Stimulated activated naive CD4-positive, alpha-beta T cell treated with Interleukin-2 at 50 U/mL for 16 hours (primary cell): ENCODE measurements at places on chromosomes 7 and 10.

DNA sequence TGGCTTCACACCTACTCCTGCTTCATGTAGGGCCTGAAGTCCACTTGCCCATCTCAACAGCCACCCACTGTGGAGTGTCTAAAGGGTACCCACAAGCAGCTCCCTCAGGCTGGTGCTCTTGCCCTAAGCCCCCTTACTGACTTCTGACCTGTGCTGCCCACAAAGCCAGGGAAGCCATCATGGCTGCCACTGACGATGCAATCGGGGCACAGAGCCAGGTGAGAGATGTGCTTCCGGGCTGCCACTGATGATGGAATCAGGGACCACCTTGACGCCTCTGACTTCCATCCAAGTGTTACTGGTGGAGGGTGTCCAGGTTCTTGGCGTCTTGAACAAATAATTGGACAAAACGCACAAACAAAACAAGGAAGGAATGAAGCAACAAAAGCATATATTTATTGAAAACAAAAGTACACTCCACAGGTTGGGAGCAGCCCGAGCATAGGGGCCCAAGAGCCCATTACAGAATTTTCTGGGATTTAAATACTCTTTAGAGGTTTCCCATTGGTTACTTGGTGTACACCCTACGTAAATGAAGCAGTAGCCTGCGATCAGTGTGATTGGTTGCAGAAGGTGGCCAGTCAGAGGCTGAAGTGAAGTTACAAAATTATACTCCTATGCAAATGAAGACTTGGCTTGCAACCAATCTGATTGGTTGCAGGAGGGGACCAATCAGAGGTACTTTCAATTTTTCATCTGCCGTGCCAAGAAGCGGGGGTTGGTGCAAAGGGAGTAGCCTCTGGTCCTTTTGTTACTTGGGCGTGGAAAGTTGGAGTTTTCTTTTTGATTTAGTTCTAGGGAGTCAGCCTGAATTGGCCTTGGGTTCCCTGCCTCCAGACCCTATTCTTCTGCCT is 4.5 kb downstream of the CPA2 start:
- DNase-seq, result no peak

- no peak for DNase-seq
Observed at GRCh38 chr7:138072726-138073125, 3.5 kb upstream of the AKR1D1 start.

- DNase-seq, result no peak
Observed at GRCh38 chr10:62707810-62708209, 96.7 kb upstream of the ADO start.

- DNase-seq, result no peak
Observed at GRCh38 chr7:44768628-44769371, 20.2 kb downstream of the ZMIZ2 start.
